Activated T-helper 1 cell treated with anti-CD3 and anti-CD28 coated beads, Interleukin-12 subunit alpha, Interleukin-12 subunit beta, Interleukin-2, Interleukin-4 antibody, amounts not matched to agents 30 ng/mL and 10 ng/mL and 1 ng/mL, durations not matched to agents 14 hours and 24 hours and 36 hours (primary cell): ENCODE measurements at places on chromosomes 7 and 10.

- DNase-seq: peak; percentile 8
Observed at GRCh38 chr10:103276896-103277712, at the start of gene INA. Gene INA, plus strand, starts transcription at chr10:103277138. Its CDS starts 74 bp downstream, at chr10:103277212.

- DNase-seq: no peak
Observed at GRCh38 chr10:68334672-68335467, 2.1 kb upstream of the PBLD start.

DNA sequence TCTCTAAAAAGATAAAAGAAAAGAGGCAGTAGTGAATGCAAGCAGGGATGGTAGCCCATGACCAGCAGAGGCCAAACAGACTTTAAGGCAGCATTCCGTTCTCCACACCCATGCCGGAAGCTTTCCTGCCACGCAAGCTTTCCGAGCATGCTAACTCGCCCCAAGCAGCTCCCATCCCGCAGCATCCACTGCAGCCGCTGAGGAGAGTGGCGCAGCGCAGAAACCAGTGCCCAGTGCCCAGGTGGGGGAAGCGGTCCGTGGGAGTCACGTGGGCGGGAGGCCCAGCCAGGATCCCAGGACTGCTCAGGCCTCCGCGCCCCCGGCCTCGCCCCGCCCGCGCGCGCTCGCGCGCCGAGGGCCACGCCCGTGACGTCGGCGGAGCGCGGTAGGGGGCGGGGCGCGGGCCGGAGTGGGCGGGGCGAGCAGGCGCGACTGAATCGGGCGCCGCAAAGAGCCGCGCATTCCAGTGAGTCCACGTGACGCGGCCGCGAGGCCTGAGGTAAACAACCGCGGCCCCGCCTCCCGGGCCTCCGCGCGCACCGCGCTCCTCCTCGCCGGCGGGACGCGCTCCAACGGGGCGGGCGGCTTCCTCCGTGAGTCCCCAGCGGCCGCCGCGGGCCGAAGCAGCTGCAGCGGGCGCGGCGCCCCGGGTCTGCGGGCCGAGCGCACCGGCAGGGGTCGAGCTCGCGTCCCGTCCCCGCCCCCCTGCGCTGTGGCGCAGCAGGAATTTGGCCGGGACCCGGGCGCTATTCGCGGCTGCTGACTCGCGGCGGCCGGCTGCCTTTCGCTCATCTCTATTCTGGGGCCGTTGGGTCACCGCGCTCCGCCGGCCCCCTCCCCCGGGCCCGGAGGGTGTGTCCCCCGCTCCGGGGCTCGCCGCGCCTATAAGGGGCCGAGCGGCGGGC, at the start of gene OTUD1:
TSS of gene OTUD1 (plus strand) at position 529 of the 905 bp plus-strand sequence. CDS start 383 bp downstream, outside the sequence.
- DNase-seq: peak; percentile 94

DNA sequence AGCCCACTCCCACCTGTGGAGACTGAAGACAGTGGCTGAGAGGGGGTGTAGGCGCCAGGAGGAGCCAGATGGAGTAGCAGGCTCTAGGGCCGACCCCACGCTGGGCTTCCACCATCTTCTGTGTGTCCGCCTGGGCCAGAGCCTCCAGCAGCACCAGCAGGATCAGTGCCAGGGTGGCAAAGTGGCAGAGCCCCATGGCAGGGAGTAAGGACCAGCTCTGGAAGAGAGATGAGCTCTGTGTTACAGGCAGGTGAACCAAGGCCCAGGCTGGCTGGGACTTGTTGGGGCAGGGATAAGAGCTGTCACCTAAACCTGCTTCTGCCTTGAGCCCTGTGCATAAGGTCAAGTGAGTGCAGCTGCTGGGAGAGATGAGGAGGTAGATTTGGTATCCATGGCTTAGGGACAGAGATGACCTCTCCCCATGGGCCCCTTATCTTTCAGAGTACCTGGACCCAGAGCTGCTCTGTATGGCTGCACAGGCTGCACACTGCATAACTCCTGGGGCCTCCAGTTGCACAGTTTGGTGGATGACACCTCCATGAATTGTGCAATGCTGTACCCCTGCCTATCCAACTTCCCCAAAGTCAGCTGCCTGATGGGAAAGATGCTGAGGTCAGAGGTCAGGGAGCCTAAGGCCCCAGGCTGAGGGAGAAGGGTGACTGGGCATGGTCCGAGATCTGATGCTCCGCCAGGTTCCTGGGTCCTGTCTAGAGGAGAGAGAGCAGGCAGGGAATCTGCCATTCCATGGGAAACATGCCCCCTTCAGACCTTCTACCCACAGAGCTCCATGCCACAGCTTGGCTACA, 7.4 kb upstream of the SAMD8 start:
- DNase-seq: no peak

DNA sequence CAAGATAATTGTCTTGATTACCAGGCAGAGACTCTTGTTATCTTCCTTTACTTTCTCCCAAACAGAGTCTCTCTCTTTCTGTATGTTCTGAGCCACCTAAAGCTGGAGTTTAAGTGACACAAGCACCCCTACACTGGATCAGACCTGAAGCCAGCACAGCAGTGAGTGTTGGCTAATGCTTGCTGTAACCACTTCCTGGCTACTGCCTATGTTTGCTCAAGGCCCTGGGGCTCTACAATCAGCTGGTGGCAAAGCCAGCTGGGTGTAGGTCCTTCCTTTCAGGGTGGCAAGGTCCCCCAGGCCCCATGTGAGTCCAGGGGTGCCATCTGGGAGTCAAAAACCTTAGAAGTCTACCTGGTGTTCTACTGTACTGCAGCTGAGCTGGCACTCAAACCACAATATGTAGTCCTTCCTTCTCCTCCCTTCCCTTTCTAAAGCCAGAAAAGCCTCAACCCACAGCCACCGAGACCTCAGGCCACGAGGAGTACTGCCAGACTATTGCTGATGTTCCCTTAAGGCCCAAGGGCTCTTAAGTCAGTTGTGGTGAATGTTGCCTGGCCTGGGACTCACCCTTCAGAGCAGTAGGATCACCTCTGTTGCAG, 416.3 kb downstream of the ADRA2A start:
- DNase-seq: no peak

GRCh38 chr10:110771991-110772390, 99.7 kb upstream of the PDCD4 start:
- no peak for DNase-seq

GRCh38 chr10:24119896-24120295, 89.0 kb upstream of the KIAA1217 start:
- DNase-seq: no peak

GRCh38 chr10:43679509-43679908, 30.8 kb upstream of the ZNF32 start:
- DNase-seq: no peak

DNA sequence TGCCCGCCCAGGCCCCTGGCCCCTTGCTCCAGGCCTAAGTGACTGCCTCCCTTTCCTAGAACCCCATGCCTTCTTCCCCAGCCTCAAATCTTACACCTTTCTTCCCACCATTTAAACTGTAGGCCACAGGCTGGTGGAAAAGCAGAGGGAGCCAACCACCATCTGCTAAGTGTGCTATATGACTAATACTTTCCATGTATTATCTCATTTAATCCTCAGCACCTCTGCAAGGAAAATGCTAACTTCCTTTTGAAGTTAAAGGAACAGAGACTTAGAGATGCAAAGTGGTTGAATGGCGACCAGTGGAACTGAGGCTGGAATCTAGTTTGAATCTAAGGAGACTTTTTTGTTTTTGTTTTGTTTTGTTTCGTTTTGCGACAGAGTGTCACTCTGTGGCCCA, 17.8 kb upstream of the MTPAP start:
- DNase-seq: no peak

DNA sequence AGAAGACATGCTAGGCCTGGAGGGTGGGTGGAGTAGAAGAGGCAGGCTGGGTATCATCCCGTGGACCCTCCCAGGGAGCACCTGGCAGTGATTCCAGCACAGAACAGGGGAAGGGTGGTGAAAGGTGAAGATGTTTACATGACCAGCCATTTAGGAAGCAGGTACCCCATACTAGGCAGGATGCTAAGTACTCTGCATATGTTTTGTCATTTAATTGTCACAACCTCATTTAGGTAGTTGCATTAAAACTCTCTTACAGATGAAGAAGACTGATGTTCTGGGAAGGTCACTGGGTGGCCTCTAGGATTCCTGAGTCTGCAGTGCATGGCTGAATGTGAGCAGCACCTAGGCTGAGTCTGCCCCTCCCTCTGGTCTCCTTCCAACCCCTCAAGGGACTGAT, 15.2 kb downstream of the ITPRIP start:
- DNase-seq: no peak
